ENCODE measurements at places on chromosomes 7 and 10.

- DNase-seq: no peak
Measured at GRCh38 chr10:102368077-102368476, 27.4 kb upstream of the NFKB2 start.

DNA sequence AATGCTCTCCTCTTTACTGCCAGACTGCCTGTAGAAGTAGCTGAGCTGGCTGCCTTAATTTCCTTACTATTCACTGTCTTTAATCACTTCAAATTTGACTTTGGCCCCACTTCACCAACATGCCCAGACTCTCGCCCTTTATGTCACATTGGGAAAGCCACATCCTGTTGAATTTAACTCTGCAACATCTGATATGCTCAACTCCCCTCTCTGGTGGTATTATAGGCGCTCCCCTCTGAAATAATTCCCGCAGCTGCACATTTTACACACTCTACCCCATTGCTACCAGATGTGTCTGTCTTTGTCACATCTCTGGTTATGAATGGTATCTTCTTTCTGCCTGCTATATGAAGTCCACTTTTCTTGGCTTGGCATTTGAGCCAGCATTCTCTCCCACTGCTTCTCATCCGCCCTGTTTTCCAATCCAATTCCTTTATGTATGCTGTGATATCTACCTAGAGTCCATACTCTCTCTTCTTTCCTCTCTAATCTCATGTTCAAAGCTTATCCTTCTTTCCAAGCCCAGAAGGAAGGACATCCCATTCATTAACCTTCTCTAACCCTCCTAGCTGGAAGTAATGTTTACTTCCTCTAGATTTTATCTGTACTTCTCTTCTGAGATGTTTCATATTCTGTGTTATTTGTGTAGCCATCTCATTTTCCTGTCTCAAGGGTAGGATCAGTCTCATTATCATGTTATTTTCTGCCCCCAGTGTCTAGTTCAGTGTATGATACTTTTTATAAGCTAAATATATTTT, 134.5 kb downstream of the ST7 start:
- no peak for DNase-seq

GRCh38 chr7:17037356-17037755, 155.6 kb upstream of the AGR3 start:
- DNase-seq: no peak

DNA sequence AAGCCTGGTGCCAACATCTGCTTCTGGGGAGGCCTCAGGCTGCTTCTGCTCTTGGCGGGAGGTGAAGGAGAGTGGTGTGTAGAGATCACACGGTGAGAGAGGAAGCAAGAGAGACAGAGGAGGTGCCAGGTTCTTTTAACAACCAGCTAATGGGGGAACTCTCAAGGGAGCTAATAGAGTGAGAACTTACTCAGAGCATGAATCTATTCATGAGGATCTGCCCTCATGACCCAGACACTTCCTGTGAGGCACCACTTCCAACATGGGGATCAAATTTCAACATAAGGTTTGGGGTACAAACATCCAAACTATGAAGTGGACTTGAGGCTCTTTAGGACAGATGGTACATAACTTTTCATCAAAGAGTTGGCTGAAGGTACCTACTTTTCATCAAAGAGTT, 5.1 kb upstream of the ZNF32 start:
- no peak for DNase-seq

DNA sequence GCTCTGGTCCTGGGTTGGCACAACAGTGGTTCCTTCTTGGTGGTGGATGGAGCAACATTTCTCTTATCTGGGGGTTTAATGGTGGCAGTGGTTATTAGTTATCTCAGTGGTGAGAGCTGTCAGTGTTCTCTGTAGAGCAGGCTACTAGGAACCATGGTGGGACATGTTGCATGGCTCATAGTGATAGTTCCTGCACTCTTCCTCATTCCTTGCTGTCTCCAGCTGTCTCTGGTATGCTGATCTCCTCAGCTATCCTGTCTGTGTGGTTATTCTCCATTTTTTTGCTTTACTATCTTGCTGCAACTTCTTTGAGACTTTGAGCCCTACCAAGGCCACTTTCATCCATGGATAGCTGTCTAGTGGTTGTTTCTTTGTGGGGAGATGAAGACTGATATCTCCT, 44.0 kb downstream of the CCDC7 start:
- peak; percentile 48 for DNase-seq

DNA sequence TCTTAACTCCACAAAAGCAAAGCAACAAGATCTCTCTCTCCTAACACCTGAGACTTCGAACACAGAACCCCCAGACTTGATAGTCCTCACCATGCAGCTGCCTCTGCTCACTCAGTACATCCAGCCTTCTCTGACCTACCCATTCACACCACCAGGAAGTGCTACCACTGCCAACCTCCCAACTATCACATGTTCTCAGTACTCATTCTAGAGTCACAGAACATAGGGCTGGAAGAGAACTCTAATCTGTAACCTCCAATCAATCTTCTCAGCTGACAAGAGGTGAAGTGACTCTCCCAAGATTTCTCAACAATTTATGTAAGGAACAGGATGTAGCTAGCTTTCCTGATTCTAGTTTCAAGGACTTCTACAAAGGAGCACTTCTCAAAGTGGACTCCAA, 3.8 kb downstream of the NUDCD3 start:
- DNase-seq: no peak

GRCh38 chr10:13820964-13821337, 234.2 kb downstream of the PRPF18 start:
- no peak for DNase-seq

- DNase-seq: peak; percentile 16
Measured at GRCh38 chr7:22204312-22204711, 152.6 kb downstream of the RAPGEF5 start.

- peak; percentile 68 for DNase-seq
Measured at GRCh38 chr10:128064108-128064969, 61.9 kb downstream of the MKI67 start.

DNA sequence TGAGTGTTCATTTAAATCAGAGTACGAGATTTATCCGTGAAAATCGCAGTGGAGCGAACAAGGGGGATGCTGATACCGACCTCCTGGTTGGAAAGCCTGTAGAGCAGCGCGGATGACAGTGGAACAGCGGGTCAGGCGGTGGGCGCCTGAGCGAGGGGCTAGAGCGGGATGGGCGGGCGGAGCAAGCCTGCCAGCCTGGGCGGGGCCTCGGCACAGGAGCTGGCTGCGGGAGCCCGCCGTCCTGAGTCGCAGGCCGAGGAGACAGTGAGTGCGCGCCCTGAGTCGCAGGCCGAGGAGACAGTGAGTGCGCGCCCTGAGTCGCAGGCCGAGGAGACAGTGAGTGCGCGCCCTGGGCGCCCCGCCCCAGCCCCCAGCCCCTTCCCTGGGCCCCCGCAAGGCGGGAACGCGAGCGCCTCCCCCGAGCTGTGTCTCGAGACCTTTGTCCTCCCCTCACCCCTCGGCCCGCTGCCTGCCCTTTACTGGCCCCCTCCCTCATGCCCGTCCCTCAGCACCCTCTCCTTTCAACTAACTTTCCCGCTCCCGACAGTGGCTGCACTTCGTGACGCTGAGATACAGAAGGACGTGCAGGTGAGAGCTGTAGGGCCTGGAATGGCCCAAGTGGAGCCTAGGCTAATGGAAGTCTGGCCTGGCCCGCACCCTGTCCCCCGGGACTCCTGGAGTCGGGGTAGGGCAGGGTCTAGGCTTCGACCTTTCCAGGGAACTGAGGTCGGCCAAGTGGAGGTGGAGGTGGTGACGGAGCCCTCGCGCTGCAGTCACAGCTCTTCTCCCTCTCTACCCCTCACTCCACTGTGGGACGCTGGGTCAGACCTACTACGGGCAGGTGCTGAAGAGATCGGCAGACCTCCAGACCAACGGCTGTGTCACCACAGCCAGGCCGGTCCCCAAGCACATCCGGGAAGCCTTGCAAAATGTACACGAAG, at the start of gene AS3MT:
Gene AS3MT (plus strand): TSS at position 213 of the 941 bp plus-strand sequence. CDS start 123 bp downstream, at position 336.
- peak; percentile 38 for DNase-seq

DNA sequence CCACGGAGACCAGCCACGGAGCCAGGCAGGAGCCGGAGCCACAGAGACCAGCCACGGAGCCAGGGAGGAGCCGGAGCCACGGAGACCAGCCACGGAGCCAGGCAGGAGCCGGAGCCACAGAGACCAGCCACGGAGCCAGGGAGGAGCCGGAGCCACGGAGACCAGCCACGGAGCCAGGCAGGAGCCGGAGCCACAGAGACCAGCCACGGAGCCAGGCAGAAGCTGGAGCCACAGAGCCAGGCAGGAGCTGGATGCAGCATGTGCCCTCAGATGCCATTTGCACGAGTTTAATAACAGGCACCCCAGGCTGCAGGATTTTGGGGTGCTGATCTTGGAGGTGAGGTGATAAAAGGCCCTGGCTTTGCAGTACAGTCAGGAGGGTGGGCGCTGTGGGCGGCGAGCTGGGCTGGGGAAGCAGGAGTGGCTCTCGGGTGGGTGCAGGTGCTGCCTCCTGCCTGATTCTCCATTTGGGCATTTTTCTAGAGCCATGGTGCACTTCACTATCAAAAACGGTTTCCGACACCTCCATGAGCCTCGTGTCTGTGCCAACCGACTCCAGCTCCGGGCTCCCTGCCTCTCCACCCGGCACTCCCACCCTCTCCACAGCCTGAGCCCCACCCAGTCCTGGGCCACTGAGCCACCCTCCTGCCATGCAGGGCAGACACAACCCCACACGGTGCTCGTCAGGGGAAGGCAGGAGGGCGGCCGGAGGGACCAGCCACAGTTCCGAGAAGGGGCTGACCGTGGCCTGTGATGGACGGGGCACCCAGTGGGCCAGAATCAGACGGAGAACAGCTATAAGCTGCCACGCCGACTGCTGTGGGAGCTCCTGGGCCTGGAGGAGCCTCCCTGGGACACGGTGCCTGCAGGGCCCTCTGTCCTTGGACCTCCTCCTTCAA, 40.8 kb upstream of the NKX6-2 start:
- DNase-seq: no peak

DNA sequence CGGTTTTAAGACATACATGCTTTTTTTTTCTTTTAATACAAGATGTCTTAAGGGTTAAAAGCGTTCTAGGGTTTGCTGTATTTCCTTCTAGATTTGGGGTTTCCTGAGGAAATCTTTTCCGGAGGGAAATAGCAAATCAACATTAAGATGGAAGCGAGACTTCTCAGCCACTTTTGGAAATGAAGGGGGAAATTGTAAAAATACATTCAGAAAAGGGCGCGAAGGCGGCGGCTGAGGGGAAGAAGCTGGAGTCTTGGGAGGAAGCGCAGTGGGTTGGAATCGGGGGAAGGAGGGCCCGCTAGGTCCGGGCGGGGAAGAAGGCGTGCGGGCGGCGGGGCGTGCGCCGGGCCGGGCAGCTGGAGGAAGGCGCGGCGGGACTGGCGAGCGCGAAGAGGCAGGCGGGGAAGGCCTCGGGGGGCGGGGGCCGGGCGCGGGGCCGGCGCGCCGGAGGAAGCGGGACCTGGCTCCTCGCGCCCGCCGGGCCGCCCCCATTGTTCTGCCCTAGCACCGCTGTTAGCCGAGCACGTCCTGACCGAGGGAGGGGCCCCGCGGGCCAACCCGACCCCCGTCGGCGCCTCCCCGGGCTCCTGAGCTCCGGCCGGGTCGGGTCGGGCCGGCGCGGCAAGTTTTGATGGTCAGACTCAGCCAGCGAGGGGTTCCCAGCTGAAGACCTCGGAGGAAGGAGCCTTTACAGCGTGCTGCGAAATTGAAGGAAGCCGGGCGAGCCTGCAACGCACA, 1.5 kb upstream of the SKIDA1 start:
- DNase-seq: peak; percentile 74

DNA sequence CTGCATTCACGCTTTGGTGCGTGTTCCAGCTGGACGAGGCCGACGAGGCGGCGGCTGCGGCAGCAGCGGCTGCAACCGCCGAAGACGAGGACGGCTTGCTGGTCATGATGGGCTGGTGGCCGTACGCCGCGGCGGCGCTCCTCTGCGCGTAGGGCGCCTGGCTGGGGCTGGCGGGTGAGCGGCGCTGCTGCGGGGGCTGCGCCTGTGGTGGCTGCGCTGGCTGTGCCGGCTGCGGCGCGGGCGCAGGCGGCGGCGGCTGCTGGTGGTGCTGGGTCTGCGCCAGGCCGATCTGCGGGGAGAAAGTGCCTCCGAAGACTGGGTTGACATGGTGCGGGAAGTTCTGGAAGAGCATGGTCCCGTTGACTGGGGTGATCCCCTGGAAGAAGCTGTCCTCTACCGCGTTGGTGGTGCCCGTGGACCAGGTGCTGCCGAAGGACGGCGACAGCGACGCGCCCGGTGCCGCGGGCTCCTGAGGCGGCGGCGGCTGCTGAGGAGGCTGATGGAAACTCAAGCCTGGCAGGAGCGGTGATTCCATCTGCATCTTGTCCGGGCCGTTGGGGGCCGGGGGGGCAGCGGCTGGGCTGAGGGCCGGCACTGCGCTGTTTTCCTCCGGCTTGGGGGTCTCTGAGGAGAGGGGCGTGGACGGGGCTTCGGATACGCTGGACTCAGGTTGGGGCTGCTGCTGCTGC, 51.1 kb downstream of the CPEB3 start:
- peak; percentile 31 for DNase-seq

DNA sequence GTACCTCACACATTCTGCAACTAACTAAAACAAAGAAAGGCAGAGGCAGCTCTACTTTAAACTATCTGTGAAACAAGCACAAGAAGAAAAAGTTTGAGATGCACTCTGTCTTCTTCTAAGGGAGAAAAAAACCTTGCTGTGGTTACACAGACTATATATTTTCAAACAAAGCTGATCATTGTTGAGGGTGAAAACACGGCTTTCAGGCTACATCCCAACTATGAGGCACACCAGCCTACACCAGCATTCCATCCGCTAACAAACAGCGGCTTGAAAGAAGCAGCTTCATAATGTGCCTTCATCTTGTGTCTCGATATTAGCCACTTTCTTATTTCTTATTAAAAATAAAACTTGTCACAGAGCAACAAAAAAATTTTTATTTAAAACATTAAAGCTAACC, 79.1 kb downstream of the USP6NL start:
- DNase-seq: no peak

DNA sequence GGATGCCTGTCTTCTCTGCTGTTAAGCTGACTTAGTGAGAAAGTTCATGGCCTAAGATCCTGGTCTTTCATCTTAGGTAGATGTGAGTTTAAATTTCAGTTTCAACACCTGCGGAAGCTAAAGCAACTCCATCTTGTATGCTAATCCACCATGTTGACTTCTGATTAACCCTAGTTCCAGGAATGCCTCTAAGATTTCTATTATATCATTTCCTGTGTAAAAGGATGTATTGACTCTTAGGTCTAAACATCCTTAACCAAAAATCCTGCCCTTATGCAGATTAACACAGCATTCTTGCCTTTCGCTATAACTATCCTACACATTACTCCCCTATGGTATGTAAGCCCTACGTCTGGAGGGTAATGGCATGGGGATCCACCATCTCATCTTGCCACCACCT, 94.4 kb upstream of the CCDC6 start:
- no peak for DNase-seq

DNA sequence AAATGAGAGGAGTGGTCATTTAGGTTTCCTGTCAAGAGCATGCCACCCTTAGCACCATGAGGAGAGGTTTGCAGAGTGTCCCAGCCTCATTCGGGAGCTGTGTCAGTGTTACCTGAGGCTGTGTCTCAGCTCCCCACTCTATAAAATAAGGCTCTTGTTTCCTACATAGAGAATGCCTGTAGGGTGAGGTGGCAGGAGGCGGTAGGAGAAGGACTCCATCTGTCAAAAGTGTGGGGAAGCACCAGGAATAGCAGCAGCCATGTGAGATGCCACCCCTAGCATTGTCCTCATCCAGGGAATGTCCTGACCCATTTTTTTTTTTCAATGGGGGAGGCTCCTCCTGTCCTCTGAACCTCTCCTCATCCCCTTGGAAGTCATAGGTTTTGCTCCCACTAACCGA, 451.2 kb downstream of the PLXNA4 start:
- DNase-seq: no peak

- DNase-seq: peak; percentile 53
Measured at GRCh38 chr7:99928994-99929729, at the start of gene GJC3. Gene GJC3, minus strand, starts transcription at chr7:99929620. Its CDS starts 0 bp downstream, at chr7:99929620.
